ENCODE measurements at places on chromosomes 4 and X. TPM values are rescaled to one million over a fixed set of nuclear protein-coding genes. Genes with fewer than 3 reads are reported as not detected.

UBQLN2 gene
- 54.2 TPM for total RNA-seq

XAGE1A gene
- total RNA-seq = not detected

POU4F2 gene
- total RNA-seq = not detected

ERCC6L gene
- not detected for total RNA-seq

NUDT10 gene
- not detected for total RNA-seq

ESX1 gene
- not detected for total RNA-seq

DNA sequence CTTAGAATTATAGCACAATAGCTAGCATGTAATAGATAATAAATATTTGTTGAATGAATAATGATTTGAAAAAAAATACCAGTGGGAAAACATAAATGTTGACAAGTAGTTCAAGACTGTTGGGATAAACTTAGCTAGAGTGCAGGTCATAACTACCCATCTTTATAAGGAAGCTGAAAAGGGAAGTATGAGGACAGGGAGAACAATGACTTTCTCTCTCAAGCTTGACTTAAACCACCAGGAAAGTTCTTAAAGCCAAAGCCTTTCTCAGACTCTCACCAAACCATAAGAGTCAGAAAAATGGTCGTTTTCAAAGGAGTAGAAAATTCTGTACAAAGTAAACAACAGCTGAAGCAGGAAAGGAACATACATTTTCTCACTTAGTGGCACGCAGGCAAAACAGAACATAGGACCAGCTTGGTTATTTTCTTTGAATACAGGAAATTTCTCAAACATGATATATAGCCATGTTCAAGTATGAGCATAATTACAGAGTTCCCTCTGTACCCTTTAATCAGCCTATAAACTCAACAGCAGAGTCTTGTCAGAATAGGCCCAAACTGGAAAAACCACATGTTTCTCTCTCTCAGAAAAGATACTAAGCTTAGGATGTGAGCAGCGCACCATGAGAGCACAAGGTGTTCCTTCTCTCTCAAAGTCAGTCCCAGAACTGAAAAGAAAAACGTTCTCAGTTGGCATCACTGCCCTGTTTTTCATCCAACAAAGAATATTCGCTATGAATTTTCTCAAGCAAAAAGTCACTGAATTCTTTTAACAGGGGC lies 28.7 kb downstream of the MAPK10 start:
- DNase-seq = no peak

DNA sequence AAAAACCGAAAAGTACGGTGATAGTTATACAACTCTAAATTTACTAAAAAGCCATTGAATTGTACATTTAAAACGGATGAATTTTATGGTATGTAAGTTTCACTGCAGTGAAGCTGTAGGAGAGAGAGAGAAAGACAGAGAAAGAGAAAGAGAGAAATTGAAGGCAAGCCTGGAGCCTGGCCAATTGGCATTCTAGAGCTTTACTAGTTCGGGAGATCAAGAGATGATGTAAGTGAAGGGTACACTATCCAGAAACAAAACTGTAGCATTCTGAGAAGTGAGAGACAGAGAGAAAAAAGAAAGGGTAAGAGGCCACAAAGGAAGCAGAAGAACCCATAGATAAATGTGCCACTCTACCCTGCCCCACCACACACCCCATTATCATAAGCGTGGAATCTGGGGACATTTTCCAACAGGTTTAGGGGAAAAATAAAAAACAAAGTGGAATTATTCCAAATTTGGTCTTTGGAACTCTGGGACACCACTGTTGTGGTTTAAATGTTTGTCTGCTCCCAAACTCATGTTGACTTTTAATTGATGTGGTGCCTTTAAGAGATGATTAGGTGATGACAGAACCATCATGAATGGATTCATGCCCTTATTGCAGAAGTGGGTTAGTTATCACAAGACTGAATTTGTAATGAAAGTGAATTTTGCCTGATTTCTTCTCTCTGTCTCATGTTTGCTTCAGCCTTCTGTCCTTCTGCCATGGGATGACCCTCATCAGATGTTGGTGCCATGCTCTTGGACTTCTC lies 123.0 kb upstream of the PLS3 start:
- DNase-seq = no peak

DNA sequence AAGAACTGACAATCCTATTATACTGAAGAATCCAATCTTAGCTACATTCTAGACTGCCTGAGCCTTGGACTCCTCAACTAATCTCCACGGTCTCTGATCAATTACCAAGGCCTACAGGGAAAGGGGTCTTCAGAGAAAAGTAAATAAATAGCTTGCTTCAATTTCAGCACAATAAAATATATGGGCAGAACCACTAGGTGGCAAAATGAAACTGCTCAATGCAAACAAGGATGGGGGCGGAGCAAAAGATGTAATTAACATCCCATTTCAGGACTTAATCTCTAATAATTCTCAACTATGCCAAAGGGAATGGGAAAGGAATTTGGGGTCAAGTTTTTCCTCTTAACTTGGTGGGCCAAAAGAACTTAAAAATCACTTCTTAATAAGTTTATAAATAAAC lies 78.4 kb upstream of the MAP3K15 start:
- no peak for DNase-seq

GRCh38 chrX:124393238-124393637 lies 46.9 kb downstream of the SH2D1A start:
- DNase-seq = no peak

- no peak for DNase-seq
These were observed 4.6 kb upstream of the ERCC6L start for GRCh38 chrX:72243472-72243871.

GRCh38 chr4:53920116-53920515 lies 144.3 kb downstream of the CHIC2 start:
- DNase-seq = no peak

DNA sequence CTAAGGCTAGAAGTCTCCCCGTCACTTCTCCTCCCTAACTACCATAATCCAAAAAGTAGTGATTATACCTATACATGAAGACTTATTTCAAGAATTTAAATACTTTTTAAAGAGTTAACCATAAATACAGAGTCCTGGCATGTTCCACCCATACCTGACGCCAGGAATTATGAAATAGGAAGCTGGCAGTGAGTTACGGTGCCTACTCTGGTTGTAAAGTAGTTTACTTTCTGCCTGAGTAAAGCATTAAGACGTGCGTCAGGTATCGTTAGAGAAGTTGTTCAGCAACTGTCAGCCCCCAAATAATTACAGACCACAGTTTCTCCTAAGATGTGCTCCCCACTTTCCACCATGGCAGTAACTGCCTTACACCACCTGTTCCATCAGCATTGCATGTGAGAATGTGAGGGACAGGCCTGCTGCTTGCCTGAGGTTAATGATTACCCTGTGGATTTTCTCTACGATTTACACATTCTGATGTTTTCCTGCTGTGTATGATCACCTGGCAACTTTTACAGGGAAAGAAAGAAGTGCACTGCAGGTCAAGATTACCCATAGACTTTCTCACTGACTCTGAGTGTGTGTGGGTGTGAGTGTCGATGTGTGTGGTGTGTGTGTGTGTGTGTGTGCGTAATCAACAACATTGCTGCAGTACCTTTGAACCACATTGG lies 92.3 kb upstream of the SLC7A11 start:
- no peak for DNase-seq

DNA sequence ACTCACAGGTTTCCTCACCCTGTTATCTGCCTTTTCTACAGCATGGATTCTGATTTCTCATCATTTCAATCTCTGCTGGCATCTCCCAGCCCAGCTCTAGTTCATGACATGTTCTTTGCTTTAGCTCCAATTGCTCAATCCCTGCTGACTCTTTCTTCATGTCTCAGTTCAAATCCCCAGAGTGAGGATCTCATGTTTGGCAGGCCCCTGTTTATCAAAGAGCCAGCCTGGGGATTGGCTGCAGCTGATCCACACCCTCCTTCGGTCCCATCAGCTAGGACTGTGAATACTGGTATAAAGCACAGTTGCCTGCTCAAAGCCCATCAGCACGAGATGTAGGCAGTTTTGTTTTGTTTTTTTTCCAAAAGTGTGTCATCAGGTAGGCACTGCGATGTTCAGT lies 14.4 kb upstream of the CC2D2A start:
- no peak for DNase-seq

Data from T-helper 17 cell (primary cell).